NCI-H187 treated with DMSO at 0.1 percent for 48 hours (cell line): ENCODE measurements at places on chromosomes 3 and 15.

DNA sequence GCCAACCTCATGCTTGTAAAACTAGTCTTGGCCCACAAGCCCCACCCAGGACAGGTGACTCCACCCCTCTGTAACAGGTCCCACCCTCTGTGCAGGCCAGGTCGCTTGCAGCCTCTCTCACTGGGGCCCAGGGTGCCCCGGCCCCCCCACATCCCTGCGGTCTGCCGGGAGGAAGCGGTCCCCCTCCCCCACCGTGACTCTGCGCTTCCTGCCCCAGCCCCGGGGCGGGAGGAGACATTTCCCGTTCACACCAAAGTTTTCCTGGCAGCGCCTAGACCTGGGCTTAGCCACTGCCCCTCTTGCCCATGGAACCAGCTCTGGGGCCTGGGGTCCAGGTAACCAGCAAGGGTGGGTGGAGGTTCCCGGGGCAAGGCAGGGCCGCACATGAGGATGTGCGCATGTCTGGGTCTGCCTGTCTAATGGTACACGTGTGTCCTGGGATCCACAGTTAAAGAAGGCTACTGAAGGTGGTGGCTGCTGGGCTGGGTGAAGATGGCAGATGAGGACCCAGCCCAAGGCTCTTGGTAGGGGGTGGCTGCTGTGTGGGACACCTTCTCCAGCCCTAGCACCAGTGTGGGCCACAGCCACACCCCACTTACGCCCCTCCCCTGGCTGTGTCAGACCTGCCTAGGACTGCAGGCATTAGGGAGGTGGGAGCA is 8.4 kb downstream of the NBEAL2 start:
- DNase-seq, result no peak

GRCh38 chr3:122947738-122948137 is 79.8 kb downstream of the SEMA5B start:
- no peak for DNase-seq

GRCh38 chr3:119293871-119294695 is at the start of gene ARHGAP31:
TSS of gene ARHGAP31 (plus strand) at chr3:119294383. CDS start at chr3:119294905, 522 bp downstream.
- DNase-seq, result no peak

DNA sequence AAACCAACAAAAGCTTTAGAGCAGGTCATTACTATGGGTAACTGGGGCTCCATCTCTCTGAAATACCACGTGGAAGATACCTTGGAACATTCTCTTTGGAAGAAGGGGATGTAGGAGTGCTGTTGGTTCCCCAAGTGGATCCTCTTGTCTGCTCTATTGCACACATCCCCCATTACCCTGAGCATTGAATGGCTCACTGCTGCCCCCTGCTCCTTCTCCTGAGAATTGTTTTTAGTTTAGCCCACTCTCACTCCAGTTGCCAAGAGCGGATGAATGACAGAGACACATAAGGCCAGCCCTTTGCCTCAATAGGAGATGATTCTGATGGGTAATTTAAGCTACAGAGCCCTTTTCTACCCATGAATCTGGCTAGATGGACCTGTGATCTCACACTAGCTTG is 135.6 kb upstream of the SUCLG2 start:
- no peak for DNase-seq

- no peak for DNase-seq
These were observed 39.0 kb downstream of the IL12A start for GRCh38 chr3:160027541-160028195.
